Activated T-cell treated with anti-CD3 and anti-CD28 coated beads for 24 hours (primary cell): ENCODE measurements at places on chromosomes 11 and 22.

DNA sequence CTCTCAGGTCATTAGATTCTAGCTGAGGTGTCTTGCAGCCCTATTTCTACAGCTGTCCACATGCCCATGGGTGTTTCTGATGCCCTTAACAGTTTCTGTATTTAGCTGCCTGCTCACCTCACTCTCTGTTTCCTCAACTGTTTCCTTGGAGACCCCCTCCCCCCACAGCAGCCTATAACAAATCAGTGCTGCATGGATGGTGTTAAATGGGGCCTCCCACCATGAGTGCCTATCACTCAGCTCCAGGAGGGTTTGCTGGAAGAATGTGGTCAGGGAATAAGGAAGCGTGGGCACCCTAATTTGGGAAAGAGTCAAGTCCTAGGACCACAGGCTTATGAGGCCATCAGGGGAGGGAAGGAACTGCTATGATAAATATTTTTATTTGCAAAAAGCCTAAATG, 8.6 kb downstream of the KLHL35 start:
- no peak for DNase-seq

- no peak for DNase-seq
These were observed 131.1 kb downstream of the LDLRAD3 start for GRCh38 chr11:36074941-36075431.

DNA sequence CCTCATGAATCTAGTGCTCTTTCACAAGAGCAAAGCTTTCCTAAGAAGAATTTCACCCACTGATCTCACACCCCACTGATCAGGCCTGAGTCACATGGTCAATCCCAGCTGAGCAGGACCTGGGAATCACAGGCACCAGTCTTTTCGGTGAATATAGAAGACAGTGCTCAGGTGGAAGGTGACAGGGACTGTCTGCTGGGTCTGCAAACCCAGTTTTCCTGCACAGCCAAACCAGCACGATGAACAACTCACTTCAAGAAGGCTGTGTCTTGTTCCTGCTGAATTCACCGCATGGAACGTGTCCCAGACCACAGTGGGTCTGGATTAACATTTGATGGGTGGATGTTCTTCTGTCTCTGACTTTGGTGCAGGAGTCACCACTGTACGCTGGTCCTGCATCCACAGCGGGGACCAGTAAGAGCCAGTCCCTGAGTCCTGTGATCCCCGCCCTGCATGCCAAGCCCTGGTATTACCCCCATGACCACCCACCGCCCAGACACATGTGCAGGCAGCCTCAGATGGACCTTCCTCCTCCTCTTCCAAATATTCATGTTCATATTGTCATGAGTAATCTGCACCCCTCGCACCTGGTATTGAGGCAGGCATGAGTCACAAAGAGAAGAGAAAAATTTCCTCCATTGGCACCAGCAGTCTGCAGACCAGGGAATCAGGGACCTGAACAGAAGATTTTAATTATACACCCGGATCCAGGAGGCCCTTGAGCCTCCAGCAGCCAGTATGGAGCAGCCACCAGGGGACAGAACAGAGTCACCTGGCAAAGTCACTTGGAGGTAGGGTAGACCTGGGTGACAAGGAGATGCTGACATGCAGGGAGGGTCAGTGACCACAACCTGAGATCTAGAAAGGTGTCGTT, 8.6 kb upstream of the IGLL5 start:
- DNase-seq = no peak

DNA sequence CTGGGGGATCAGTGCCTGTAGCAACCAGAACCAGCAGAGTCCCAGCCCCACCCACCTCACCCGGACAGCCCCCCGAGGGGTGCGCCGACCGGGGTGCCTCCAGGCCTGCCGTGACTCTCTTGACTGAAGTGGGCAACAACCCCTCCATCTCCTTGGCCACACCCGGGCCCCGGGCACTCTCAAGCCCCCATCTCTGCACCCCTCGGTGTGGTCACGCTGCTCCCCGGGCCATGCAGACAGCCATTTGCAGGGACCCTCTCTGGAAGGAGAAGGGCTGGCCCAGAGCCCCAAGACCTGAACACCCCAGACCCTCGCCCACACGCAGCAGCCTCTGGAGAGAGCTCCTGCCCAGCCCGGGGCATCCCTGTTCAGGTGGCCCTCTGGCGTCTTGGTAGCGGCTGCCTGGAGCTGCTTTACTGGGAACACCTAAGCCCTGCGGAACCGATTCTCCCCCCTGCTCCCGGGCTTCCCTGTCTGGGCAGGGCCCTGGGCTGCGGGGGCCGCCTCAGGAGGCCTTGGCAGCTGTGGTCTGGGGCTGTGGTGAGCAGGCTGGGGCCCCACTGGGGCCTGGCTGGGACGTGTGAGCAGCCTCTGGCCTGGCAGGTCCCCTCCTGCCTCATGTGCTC, 84.9 kb downstream of the WNT7B start:
- DNase-seq = no peak

GRCh38 chr22:22201185-22201929, 43.2 kb upstream of the VPREB1 start:
- no peak for DNase-seq

DNA sequence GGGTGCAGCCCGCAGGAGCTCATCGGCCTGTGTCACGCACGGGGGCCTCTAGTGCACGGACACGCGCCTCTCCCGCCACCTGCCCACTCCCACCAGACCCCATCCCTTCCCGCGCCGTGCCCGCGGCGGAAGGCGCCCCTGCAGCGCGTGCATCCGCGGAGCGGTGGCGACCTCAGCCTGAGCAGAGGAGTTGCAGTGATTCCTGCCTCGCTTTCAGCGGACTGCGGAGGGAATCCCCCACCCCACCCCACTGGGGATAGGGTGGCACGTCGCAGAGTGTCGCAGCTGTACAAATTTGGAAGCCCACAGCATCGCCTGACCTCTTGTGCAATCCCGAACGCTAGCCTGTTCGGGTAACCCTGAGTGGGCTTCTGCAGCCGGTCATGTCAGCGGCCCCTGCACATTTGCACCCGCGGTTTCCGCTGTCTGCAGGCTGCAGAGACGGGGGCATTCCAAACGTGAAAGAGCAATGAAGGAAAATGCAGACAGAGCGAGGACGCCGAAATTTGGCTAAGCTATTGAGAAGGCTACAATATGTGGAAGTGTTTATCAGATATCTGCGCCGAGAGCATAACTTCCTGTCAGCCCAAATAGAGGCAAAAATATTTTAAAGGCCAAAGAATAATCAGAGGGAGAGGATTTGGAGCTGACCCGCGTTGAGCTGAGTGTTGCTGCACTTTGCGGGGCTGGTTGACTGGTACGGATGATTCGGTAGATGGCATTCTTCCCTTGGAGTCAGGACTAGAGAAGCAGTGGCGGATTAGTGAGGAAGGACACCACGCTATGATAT, 617 bp upstream of the ARHGAP20 start:
- no peak for DNase-seq

DNA sequence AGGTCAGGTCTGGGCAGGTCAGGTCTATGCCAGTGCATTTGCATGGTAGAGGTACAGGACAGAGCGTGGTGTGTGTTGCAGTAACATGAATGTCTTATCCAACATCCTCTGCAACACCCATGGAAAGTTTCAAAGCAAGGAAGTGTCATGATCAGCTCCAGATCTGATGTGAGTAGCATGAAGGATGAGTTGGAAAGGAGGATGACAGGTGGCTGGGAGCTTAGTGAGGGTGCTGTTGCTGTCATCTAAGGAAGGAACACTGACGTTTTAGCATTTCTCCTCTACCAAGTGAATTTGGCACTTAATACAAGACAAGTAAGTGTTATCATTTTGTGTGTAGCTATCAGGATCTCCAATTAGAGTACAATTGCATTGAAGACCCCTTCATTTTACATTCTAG, 65.1 kb downstream of the GRK3 start:
- no peak for DNase-seq

DNA sequence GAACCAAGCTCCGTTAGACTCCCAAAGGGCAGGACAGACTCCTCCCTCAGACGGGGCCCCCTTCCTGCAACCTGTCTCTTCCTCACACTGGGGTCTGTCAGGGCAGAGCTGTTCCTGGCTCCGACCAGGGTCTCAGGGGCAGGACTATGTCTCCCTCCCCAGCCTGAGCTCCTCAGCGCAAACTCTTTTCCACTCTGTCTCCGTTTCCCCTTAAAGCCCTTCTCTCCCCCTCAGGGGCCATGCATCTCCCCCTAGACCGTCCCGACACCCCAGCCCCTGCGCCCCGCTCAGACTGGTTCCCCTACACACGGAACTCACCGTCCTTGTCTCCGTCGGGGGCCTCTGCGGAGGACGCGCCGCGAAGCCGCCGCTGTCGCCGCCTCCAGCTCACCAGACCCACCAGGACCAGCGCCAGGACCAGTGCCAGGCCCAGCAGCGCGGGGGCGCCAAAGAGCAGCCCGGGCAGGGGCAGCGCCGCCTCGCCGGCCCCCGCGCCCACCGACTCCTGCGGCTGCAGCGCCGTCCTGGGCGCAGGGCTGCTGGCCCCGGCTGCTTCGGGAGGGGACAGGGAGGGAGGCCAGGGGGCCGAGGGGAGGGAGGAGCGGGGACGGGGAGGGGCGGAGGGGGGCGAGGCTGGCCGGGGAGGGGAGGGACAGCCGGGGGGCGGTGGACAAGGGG, 684 bp downstream of the TNFRSF13C start:
- peak; percentile 64 for DNase-seq

DNA sequence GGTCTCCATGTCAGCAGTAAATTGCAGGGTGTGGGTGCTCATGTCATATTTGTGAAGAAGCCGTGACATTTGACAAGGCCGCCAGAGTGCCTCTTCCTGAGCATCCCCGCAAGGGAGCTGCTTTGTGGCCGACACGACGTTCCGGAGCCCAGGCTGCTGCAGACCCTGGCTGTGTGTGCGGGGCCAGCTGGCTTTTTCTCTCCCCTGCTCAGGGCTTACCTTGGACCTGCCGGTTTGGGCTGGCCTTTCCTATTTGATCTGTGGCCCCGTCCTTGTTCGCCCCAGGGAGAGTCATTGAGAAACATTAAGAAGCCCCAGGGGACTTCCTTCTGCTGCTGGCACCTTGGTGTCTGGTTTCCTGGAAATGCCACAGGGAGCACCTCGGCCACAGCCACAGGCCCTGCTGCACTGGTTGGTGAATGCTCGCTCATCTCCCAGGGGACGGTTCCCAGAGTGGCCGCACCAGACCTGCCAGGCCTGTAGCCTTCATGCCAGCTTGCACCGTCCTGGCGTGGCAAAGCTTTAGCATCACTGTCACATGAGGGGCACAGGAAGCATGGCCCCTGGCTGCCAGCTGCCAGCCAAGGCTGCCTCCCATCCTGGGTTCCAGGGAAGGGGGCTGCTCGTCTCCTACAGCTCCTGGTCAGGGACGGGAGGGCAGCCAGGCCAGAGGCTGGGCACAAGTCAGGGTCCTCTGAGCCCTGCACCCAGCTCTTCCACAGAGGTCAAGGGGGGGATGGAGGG, 5.4 kb downstream of the GRK2 start:
- DNase-seq = no peak

DNA sequence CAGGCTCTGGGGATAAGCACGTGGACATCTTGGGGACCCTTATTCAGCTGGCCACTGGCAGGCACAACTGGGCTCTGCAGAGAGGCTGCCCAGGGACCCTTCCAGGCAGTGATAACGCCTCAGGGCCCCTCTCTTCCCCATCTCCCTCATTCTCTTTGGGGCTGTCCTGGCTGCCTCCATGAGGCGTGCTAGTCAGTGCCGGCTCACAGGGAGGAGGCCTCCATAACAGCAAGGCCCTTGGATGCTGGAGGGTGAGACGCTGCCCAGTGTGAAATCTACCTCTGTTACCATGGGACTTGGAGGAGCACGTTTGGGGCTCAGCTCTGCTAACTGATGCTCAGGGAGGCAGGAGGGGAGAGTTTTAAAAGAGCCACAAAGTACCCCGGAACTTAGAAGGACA, 221.3 kb downstream of the CTTN start:
- DNase-seq = no peak

DNA sequence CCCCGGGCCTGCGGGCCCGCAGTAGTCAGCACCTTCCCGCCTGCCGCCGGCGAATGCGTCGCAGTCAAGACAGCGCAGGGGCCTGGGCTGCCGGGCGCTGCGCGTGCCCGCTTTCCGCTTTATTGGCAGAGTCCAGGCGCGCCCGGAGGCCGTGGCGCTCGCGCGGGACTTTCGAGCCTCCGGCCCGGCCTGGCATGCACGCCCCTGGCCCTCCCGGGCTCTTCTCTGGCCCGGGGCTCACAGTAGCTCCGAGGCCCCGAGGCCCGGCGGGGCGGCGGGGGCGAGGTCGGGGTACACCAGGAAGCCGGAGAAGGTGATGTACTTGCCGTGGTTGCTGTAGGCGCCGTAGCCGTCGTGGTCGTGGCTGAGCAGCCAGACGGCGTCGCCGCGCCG, 3.1 kb downstream of the FAM180B start:
- no peak for DNase-seq

- DNase-seq = no peak
These were observed 892 bp downstream of the GDPD5 start for GRCh38 chr11:75524665-75525432.

- no peak for DNase-seq
These were observed 10.7 kb upstream of the SYTL2 start for GRCh38 chr11:85821636-85822035.

- no peak for DNase-seq
These were observed 18.2 kb downstream of the LIMK2 start for GRCh38 chr22:31230155-31230870.

- DNase-seq = no peak
These were observed 61.7 kb downstream of the PARVB start for GRCh38 chr22:44085743-44086270.

- no peak for DNase-seq
These were observed 76.2 kb upstream of the OPCML start for GRCh38 chr11:133608496-133608895.

- DNase-seq = no peak
These were observed 211.7 kb downstream of the FAT3 start for GRCh38 chr11:92436034-92436920.

DNA sequence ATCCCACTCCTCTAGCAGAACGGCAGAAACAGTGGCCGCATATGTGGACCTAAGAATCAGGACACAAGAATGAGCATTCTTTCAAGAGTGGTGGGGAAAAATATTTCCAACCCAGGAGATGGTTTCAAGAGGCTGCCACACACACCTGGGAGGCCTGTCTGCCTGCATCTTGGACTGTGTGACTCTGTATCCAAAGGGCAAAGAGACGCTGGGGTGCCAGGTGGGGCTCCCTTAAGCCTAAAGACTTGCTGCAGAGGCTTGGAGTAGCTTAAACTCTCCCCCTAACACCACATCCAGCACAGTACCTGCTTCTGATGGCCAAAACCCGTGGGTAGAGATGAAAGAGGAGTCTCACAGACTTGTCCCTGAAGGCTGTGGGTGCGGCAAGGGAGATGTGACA, 3.5 kb downstream of the CXCR5 start:
- no peak for DNase-seq
